ENCODE measurements at places on chromosomes 6 and 20.

DNA sequence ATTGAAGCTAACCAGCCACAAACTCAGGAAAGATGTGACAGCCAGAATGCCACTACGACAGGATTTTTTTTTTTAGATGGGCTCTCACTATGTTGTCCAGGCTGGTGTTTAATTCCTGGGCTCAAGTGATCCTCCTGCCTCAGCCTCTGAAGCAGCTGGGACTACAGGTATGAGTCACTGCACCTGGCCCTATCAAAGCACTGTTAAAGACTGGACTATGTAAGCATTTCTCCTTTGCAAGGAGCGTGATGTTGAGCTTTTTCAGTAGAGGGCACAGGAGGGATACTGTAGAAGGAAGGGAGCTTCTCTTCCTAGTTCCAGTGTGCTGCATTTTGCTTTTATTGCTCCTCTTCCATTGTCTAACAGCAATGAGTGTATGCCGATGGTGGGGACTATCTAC is 35.8 kb downstream of the ZBTB9 start:
- no peak for DNase-seq

GRCh38 chr6:26383624-26384417 is 913 bp downstream of the BTN2A2 start:
- peak; percentile 21 for DNase-seq

DNA sequence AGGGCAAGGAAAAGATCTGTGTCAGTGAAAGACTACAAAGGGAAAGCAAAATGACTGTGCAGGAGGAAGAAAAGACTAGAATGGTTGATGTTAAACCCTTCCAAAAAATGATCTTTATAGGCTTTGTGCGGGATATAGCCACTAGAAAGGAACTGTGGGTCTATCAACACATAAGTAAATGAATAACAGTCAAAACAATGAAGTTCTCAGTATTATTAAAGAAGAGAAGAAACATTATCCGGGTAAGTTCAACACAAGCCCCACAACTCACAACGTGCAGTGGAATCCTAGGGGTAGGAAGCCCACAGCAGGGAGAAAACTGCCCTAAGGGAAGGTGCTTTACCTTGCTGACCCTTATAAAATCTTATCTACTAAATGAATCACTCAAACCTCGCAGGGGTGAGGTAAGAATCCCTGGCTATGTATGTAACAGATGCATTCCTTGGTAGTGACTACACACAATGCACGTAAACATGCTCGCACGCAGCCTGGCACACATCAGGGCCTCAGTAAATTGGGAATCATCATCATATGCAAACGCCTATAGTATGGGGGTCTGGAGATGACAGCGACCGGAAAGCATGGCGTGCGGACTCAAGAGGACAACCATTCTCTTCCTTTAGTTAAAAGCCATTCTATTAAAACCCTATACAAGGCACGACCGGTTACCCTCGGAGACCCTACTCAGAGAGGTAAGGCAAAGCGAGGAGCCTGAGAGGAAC is 11.3 kb downstream of the TFAP2A start:
- no peak for DNase-seq

DNA sequence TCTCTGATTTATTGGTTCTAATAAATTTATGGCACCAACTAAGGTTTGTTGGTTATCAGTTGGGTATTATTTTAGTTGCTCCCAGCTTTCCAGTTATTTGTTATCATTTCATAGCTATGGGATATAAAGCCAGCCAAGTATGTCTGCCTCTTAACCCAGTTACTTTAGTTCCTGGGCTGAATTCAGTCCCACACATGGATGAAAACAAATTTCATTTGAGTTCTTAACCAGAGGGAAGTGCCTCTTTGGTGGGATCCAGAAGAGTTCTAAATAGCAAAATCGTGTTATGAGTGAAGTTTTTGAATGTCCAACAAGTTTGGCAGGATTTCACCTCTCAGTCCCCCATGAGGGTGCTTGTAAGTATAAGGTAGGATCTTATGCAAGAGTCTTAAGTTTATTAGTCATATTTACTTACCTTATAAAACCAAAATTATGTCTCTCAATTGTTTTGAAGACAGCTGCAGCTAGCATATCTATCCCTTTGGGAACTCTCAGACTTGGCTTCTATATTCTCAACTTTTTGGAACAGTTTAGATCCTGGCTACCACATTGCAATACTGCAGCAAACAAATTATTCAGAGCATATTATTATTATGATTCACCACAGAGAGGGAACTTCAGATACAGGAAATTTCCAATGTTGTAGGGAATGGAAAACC is 683.6 kb downstream of the BCKDHB start:
- no peak for DNase-seq

GRCh38 chr20:8428988-8429387 is 296.9 kb downstream of the PLCB1 start:
- DNase-seq, result no peak

- DNase-seq, result no peak
These were observed 655.0 kb upstream of the DEFB115 start for GRCh38 chr20:30602424-30602823.

DNA sequence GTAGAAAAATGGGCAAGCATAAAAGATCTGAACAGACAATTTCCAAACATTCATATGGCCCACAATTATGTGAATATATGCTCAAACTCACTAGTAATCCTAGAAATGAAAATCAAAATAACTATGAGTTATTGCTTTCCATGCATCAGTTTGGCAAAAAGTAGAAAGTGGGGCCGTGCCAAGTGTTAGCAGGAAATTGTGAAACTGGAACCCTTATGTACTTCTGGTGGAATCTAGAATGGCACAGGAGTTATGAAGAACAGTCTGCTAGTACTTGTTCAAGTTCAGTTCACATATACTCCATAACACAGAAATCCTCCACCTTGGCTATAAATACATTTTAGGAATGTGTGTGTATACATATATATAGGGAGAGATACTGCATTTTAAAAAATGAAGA is 89.8 kb downstream of the EYA2 start:
- DNase-seq, result no peak

GRCh38 chr6:148467926-148468325 is 125.3 kb downstream of the SASH1 start:
- no peak for DNase-seq

DNA sequence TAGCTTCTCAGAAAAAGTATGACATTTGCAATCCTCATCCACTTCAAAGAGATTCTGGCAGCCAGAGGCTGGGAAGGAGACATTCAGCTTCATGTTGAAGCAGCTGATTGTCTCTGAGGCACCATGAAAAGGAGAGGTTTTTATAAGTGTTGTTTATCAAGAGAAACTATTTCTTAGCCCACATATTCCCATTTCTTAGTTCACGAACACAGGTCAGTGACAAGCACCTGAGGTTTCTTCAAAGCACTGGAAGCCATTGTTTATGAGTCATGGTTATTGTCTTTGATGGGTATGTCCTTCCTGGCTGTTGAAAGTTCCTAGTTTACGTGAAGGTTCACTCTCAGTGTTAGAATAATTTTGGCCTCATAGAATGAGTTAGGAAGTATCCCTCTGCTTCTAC is 3.0 kb upstream of the DDX43 start:
- no peak for DNase-seq

DNA sequence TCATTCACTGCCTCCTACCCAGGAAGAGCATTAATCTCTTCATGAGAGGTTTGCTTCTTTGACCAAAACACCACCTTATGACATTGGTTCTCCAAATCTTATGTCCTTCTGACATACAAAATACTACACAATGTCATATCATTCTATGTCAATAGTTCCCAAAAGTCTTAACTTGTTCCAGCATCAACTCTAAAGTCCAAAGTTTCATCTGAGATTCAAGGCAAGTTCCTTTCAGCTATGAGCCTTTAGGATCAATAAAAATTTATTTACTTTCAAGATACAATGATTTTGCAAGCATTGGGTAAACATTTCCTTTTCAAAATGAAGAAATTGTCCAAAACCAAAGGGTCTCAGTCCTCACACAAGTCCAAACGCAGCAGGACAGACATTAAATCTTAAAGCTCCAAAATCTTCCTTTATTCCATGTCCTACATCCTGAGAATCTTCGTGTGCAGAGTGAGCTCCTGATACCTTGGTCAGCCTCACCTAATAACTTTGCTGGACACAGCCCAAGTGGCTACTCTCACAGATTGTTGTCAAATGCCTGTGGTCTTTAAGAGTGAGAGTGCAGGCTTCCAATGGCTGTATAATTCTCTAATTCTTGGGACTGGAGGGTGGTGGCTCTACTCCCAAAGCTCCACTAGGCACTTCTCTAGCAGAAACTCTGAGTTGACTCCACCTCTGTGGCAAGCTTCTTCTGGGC is 1668.2 kb downstream of the HACE1 start:
- no peak for DNase-seq

GRCh38 chr6:33878562-33878961 is 74.8 kb upstream of the MLN start:
- no peak for DNase-seq

DNA sequence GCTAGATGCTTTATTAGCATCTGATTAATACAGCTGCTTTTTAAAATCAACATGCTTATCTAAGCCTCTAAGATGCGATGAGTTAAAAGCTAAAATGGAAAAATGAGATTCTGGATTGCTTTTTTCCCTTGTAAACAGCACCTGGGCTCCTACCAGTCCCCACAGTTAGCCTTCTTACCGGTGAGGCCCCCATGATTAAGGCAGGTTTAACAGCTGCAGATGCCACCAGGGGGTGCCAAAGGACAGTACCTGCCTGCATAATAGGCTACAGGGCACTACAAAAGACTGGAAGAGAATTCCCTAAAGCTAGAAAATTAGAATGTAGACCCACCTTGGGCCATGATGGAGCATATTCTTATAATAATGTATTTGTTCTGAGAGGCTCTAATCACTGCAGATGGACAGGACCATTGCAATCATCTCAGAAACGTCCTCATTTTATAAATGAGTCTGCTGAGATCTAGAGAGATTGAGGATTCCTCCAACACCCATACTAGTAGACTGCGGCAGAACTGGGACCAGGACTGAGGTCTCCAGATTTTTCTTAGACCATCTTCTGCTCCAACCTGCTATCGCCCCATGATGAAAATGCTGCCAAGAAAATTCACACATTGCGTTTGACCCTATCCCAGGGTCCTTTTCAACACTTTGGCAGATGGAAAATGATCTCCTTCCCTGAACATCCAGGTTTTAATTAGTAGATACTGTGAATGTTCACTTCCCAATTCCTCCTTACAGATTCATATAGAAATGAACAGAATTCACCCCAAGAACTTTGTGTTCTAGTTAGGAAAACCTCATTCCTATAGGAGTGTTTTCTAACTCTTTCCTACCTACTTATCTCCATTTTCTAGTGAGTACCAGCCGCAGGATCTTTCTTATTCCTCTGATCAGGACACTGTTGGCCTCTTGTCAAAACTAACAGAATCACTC is 148.8 kb downstream of the RPS12 start:
- DNase-seq, result peak; percentile 81

GRCh38 chr20:35719717-35720116 is 20.5 kb downstream of the ROMO1 start:
- no peak for DNase-seq

DNA sequence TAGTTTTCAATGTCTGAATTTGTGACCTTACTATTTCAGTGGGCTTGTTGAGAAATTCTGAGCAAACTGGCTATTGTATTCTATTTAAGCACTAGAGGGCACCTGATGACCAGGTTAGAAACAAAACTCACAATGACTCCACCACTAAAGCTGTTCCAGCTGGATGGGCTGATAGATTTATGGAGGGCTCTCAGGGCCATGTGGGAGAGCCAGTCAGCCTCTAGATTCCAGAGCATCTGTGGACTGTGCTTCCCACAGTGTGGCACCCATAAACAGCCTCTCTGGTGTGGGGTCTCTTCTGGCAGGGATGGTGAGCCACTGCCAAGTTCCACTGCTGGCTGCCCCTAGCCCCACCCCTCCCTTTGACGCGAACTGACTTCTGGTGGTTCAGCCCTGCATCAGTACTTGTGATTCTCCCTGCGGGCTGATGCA is 29.2 kb downstream of the C6orf58 start:
- DNase-seq, result no peak

GRCh38 chr6:144781836-144782235 is 496.7 kb downstream of the UTRN start:
- DNase-seq, result no peak

- no peak for DNase-seq
These were observed 18.4 kb upstream of the DOK5 start for GRCh38 chr20:54456961-54457360.

GRCh38 chr6:5814901-5815300 is 191.8 kb downstream of the NRN1 start:
- no peak for DNase-seq

- no peak for DNase-seq
These were observed 6.7 kb upstream of the PDSS2 start for GRCh38 chr6:107466062-107466461.

DNA sequence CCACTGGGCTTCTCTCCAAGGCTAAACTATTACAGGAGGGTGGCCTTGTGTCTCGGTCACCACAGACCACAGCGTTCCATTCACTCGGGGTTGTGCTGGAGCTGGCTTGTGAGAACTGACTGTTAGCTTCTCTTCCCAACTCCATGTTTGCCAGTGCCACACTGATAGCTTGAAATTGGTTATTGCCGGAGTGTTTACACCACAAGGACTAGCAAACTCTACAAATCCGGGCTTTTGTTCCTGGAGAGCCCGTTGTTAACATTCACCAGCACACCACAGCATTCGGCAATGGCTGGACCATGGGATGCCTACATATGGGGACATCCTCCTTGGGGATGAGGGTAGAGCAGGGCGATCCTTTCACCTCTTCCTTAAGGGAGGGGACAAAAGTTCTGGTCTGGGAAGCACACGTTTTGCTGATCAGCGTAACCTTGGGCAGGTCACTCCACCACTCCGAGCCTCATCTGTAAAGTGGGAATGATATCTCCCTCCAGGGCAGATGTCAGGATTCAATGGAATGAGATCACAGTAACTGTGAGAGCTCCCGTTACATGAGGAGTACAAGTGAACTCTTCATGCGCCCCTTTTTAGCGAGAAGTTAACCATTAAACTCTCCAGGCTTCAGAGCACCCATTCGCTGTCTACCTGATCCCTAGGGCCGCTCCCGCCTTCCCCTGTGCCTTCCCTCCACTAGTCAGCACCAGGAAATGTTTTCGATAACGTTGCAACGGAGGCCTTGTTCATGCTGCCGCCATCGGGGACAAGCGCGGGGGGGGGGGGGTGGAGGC is 41.7 kb upstream of the TTPAL start:
- peak; percentile 21 for DNase-seq

- DNase-seq, result no peak
These were observed 619.0 kb downstream of the FRK start for GRCh38 chr6:115441651-115442050.

DNA sequence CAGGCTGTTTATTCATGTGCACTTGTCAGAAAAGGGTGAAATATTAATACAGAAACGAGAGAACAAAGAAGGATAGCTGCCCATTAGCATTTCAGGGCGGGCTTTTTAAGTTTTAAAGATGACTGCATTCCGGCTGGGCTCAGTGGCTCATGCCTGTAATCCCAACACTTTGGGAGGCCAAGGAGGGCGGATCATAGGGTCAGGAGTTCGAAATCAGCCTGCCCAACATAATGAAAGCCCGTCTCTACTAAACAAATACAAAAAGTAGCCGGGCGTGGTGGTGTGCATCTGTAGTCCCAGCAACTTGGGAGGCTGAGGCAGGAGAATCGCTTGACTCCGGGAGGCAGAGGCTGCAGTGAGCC is 130.5 kb downstream of the HFE start:
- no peak for DNase-seq
